NCI-H1436 treated with DMSO at 0.1 percent for 48 hours (cell line): ENCODE measurements at places on chromosomes 6 and 20.

- DNase-seq = no peak
Observed at GRCh38 chr20:19522071-19522801, 235.8 kb upstream of the RIN2 start.

DNA sequence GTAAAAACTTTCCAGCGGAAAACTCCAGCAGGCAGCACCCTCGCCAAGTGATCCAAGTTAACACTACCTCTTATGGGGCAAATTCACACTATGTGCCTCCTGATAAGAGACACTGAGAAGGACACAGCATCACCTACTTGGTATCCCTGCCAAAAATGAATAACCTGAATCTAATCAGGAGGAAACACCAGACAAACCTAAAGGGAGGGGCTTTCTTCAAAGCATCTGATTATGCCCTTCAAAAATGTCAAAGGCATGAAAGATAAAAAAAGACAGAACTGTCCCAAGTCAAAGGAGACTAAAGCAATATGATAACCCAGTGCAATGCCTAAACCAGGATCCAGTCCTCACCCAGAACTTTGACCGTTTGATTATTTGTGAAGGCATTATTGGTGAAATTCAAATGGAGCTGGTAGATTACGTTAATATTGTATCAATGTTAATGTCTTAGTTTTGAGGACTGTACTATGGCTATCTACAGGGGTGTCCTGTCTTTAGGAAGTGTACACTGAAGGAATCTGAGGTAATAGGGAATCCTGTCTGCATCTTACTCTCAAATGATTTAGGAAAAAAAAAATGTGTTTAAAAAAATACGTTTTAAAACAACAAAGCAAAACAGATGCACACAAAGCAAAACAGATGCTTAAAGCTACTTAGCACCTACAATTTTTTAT is 8.3 kb downstream of the TBC1D7 start:
- DNase-seq = no peak

- DNase-seq = no peak
Observed at GRCh38 chr6:1787894-1788293, 178.2 kb downstream of the FOXC1 start.

GRCh38 chr6:92716638-92717037 is 702.7 kb downstream of the EPHA7 start:
- no peak for DNase-seq

- no peak for DNase-seq
Observed at GRCh38 chr6:72748759-72749158, 126.9 kb downstream of the KCNQ5 start.

DNA sequence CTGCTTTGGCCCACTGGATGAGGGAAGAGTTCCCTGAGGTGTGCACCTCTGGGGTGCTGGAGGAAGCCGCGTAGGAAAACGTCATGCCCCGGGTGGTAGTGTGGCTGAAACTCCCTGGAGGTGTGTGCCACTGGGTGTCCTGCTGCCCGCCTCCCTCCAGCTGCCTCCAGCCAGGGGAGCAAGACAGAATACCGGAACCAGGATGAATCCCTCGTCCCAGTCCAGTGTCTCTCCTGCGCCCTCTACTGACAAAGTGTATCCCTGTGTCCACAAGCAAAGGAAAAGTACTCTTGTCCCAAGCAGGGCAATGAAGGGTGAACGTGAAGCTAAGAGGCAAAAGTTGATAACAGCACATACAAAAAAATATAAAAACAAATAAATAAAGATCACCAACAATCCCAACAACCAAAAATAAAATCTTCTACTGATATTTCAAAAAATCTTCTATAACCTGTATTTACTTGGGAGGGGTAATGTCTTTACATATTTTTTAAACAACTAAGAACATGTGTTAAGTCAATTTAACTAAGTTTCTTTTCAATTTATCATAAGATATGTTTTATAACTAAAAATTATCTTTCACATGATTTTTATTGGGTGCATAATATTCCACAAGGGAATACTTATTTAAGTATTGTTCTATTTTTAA is 437.6 kb downstream of the MAFB start:
- no peak for DNase-seq

- no peak for DNase-seq
Observed at GRCh38 chr6:119077643-119078375, 655 bp downstream of the FAM184A start.

DNA sequence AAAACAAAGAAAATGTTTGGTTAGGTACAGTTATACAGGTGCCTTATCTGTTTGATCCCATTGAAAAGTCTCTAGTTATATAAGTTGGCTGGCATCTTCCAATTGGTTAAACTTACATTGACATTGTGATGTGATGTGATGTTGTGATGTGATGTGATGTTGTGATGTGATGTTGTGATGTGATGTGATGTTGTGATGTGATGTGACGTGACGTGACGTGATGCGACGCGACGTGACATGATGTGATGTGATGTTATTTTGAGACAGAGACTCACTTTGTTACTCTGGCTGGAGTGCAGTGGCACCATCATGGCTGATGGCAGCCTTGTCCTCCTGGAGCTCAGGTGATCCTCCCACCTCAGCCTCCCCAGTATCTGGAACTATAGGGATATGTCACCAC is 507.6 kb downstream of the HAO1 start:
- no peak for DNase-seq

DNA sequence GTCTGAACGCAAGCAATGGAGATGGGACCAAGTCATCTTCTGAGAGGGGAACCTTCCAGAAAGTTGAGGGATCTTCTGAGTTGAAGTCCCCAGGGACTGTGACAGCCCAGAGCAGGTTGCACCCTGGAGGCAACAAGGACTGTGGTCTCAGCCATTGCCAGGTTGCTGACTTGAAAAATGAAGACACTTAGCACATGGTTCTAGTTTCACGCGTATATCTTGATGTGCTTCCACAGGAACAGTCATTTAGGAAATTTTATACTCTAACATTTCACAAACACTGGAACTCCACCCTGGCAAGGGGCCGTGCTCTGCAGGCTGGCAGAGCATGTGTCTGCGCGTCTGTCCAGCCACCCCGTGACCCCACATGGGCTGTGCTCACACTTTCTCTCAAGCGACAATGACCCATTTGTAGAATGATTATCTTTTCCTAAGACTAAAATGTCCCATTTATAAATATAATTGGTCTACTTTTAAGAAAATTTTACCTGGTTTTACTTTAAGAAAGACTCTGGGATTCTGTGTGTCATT is 157.0 kb downstream of the ERMARD start:
- DNase-seq = no peak

DNA sequence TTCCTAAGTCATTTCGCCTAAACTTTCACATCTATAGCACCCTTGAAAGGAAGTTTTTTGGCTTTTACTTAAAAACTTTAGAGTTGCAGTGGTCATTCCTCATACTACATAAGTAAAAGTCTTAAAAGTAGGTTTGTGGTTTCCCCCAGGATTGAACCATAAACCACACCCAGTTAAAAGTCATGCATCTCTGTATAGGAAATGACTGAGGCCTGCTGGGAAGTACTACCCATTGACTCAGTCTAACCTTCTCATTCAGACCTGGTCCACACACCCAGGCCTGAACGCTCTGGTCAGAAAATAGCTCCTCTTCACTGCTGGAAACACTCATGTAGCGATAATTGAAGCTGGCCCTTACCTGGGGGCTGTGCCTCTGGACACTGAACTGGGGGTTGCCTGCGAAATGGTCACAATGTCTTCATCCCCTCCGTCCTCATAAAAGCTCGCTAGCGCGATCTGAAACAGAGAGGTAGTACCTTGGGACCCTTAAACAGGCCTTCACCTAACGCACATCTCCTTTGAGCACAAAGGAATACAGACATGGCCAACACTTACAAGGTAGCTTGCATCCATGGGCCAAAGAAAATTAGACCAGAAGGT is 2.6 kb downstream of the NSFL1C start:
- no peak for DNase-seq

DNA sequence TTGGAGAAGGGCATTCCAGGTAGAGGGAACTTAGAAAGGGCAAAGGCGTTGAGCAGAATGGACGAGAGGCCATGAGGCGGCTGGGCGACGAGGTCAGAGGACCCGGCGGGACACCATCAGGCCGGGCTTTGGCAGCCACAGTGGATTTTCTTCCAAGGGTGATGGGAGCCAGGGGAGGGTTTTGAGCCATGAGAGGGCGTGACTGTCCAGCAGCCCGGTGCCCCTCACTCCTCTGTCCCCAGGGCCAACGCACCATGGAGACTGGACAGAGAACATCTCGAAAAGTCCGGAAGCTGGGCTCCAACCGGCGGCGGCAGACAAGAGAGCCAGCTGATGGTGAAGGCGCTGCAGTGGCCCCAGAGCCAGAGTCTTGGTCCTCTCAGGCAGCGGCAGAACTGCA is 6.4 kb downstream of the RAB44 start:
- DNase-seq = no peak
